HS-27A (cell line): ENCODE measurements at places on chromosomes 1 and 21.

GRCh38 chr1:55007625-55008024, 8.9 kb downstream of the BSND start:
- peak; percentile 24 for DNase-seq

- no peak for DNase-seq
Measured at GRCh38 chr1:25642574-25643108, 26.1 kb downstream of the MAN1C1 start.

- no peak for DNase-seq
Measured at GRCh38 chr1:201637282-201638079, 98.6 kb downstream of the NAV1 start.

DNA sequence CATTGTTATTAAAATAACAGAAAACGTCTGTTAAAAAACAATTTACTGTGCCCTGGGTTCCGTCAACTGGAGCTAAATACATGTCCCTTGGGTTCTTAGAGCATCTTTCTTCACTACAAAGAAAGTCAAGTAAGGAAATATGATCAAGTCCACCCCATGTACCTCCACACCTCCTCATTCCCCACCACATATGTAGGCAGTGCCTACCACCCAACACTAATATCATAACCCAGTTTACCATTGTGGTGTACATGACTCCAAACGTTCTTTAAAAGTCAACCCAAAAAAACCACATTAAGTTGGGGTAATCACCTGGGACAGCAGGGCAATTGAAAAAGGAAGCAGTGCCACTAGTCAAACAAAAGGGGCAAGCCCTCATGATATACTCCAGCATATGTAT, 7.8 kb upstream of the LRRC52 start:
- DNase-seq, result no peak

GRCh38 chr1:113835686-113836290, 23.5 kb upstream of the RSBN1 start:
- no peak for DNase-seq

GRCh38 chr1:207049974-207050391, 1.0 kb downstream of the YOD1 start:
- DNase-seq, result no peak

GRCh38 chr1:172117800-172118199, 276.5 kb downstream of the DNM3 start:
- DNase-seq, result no peak

GRCh38 chr1:209064850-209065706, 518.4 kb upstream of the CAMK1G start:
- no peak for DNase-seq

GRCh38 chr1:20936216-20936615, 149.1 kb upstream of the HP1BP3 start:
- DNase-seq, result no peak

GRCh38 chr1:96059736-96060135, 661.8 kb upstream of the PTBP2 start:
- DNase-seq, result no peak

DNA sequence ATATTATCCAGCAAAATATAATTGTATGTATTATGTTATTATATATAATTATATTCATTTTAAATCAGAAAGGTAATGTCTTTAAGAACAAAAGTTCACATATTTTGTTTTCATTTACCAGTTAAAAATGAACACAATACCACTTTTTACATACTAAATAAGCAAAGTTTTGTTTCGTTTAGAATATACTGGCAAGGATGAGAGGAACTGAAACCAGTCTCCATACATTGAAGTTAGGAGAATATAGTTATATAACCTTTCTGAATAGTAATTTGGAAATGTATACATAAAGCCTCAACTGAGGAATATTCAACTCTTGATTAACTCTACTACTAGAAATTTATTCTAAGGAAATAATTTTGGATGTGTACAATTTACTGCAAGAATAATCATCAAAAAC, 110.5 kb downstream of the ZNF644 start:
- no peak for DNase-seq

DNA sequence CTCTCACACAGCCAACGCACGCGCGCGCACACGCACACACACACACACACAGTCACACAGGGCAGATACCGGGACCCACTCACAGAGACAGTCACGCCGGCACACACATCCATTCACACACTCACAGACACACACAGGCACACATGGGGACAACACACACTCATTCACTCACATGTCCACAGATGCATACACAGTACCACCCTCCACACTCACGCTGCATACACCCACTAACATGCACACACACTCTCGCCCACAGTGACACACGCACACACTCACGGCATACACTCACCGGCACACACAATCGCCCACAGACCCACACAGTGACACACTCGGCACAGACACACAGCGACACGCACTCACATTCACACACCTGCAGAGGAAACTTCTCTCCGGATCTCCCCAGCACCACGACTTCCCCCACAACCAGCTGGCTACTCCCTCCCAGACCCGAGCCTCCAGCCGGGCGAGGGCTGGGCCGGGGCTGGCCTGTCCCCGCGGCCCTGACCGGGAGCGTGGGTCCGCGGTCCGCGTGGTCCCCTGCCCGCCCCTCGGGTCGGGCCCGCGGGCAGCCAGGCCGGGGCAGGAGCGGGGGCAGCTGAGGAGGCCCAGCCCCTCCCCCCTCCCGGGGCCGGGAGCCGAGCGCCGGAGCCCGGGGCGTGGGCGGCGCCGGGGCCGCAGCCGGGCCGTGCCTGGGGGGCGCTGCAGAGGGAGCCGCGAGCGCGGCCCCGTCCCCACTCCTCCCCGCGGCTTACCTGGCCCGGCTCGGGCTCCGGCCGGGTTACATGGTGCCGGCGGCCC, 552 bp downstream of the DLGAP3 start:
- DNase-seq, result no peak

GRCh38 chr1:58950897-58951296, 167.1 kb upstream of the JUN start:
- DNase-seq, result no peak

- no peak for DNase-seq
Measured at GRCh38 chr1:230385158-230385450, 41.0 kb downstream of the PGBD5 start.

DNA sequence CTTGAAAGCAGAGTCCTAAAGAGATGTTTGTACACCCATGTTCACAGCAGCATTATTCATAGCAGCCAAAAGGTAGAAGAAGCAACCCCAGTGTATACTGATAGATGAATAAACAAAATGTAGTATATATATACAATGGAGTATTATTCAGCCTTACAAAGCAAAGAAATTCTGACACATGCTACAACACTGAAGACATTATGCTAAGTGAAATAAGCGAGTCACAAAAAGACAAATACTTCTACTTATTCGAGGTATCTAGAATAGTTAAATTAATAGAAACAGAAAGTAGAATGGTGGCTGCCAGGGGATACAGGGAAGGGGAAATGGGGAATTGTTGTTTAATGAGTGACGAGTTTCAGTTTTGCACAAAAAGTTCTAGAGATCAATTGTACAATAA, 23.5 kb downstream of the COP1 start:
- DNase-seq, result no peak

DNA sequence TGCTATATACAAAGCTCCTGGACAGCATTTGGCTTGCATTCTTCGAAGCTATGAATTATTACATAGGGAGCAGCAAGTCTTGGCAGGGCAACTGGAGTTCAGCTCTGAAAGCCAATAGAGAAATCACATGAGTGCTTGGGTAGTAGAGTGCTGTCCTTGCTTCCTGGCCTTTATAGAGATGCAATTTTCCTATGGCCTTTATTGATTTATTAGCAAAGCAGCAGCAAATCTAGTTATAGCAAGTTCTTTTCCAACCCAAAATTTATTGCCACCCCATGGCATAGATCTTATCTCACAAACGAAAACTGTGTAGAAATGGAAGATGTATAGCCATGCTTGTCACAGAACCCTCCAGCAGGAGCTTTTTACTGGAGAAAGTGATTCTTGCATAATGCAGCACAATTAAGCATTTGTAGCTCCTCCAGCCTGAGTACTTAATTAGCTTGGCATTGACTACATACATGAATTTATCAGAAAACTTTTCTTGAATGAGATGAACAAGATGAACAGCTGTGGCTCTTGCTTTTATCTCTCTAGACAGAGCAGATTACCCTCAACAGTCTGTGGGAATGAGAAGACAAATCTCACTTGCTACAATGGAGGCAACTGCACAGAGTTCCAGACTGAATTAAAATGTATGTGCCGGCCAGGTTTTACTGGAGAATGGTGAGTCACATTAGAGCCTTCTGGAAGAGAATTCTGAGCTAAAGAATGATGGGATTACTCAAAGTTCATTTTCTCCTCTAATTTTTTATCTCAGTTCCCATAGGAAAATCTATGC, 170.1 kb downstream of the CRB1 start:
- DNase-seq, result no peak

DNA sequence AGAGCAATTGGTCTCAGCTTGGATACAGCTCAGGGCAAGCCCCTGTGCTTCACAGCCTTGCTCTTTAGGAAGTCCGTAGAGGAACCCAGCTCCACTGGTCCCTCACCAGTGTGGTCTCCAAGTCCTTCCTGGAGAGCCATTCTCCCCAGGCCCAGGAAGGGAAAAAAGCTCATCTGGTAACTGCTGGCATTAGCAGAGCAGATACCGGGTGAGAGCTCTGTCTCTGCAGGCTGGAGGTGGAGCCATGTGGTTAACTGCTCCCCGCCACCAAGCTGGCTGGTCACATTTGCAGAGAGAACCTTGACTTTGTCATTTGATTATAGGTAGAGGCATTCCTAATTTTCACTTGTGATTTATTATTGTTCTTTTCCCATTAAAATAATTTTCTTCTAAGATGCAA, 169.6 kb downstream of the ROR1 start:
- no peak for DNase-seq
